Mucosa of descending colon (tissue), 3 donors: ENCODE measurements at places on chromosomes 1 and 21.

- DNase-seq: no peak
Observed at GRCh38 chr1:7287013-7287412, 484.1 kb upstream of the VAMP3 start.

- DNase-seq: no peak
Observed at GRCh38 chr1:169327875-169328274, 39.7 kb downstream of the NME7 start.

- DNase-seq: no peak
Observed at GRCh38 chr1:183310753-183311479, 107.3 kb downstream of the NMNAT2 start.

- DNase-seq: no peak
Observed at GRCh38 chr1:76433526-76433925, 359.0 kb downstream of the ST6GALNAC3 start.

GRCh38 chr1:226606311-226607267 lies 58.0 kb downstream of the STUM start:
- DNase-seq: no peak

GRCh38 chr1:234089396-234089795 lies 184.9 kb downstream of the SLC35F3 start:
- DNase-seq: no peak

DNA sequence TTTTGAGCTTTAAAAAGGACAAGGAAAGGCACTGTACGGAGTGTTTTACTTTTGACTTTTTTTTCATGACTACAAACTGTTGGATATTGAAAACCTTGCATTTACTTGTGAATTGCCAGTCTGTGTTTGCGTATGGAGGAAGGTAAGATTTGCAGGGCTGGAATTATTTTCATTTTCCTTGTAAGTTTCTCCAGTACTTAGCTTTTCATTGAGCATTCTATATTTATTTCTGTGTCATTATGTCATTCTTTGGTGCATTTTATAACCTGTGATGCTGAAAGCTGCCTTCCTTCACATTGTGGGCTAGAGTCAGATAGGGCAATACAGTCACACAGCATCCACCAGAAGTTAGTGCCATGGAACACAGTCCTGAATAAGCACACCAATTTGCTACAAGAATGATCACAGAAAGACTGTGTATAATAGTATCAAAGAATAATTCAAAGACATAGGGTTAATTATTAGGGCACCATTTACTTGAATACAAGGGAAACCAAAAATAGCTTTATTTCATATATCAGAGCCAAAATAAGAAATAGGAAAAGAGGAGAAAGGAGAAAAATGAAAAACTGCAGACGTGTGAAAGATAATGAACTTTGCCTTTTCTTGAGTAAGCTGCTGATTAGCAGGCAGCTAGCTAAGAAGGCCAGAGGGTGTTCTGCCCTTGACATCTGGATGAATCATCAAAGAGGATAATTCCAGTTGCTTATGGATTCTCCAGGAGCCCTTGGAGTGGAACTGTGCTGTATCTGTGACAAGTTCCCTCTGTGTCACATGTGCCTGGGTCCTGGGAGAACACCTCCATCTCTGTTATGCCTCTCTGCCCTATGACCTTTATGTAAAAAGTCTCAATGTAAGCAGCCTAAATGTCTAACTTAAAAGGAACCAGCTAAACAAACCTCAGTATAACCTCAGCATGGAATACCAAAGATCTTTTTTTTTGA lies 8.0 kb upstream of the FAM20B start:
- DNase-seq: no peak

- no peak for DNase-seq
Observed at GRCh38 chr21:38080888-38081287, 164.6 kb upstream of the KCNJ6 start.

- DNase-seq: no peak
Observed at GRCh38 chr1:20603504-20604464, 14.9 kb downstream of the CDA start.

DNA sequence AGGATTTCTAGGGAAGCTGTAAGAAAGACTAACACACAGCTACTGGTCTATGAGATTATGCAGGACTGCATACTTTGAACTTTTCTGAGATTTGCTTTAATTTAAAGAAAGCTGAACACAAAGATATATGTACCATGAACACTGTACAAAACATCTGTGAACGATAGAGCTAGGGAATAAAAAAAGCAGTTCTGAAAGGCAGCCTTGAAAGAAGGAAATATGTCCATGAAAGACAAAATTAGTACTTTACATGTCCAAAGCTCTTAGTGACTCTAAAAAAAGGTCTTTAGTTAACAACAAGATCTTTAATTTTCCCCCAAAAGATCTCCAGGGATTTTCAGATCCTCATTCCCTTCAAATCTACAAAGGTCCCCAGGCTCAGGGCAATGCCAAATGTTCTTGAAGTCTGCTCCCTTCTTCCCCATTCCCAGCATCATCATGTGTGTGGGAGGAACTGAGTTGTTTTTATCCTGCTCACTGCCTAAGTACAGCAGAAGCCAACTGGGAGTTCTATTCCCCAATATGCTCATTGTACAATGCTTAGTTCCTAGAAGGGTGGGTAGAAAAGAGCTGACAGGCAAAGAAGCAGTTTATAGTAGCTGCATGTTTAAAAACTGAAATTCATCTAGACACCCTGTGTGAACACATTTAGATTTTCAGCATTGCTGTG lies 60.1 kb upstream of the PTCH2 start:
- no peak for DNase-seq

GRCh38 chr21:33687634-33688033 lies 45.3 kb downstream of the ITSN1 start:
- no peak for DNase-seq

DNA sequence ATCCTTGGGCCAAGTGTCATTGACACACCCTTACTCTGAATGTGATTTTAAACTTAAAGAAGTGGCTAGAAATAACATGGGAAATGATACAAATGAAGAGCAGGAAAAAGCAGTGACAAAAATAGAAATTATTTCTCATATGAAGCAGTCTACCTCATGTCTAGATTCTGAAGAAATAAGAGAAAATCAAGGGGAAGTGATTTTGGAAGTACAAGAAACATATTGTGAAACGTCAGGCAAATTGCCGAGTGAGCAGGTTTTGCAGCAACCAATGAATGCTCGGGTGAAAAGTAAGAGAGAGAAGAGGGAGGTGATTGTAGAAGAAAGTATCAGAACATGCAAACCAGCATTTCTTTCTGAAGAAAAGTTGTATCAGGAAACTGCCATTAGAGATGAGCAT lies 130.7 kb downstream of the MACF1 start:
- DNase-seq: no peak

GRCh38 chr1:242827538-242827937 lies 303.0 kb upstream of the PLD5 start:
- DNase-seq: no peak

DNA sequence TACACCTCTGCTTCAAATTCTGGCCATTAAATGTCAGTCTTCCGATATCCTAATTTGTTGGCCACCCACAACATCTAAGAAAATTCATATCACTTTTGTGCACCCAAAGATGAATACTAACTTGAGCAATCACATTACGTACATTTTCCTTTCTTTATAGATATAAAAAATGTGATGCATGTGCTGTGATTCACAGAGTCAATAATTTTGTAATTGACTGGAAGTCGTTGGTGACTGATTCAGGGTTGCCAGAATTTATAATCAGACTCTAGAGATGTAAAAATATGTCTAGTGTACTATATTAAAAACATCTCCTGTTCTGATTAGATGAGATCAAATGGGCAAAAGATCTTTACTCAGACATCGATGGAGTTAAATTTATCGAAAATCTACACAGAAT lies 150.0 kb upstream of the KCTD3 start:
- DNase-seq: no peak

GRCh38 chr1:245599371-245600174 lies 444.8 kb downstream of the KIF26B start:
- DNase-seq: no peak

- no peak for DNase-seq
Observed at GRCh38 chr1:16005597-16005996, 1.6 kb downstream of the SRARP start.

- DNase-seq: no peak
Observed at GRCh38 chr21:37668462-37669239, 247.6 kb downstream of the KCNJ6 start.

GRCh38 chr1:30036229-30036547 lies 687.2 kb downstream of the MATN1 start:
- no peak for DNase-seq

GRCh38 chr1:46102769-46103476 lies 29.5 kb downstream of the PIK3R3 start:
- no peak for DNase-seq

- no peak for DNase-seq
Observed at GRCh38 chr1:232872738-232873137, 67.5 kb downstream of the MAP10 start.

- no peak for DNase-seq
Observed at GRCh38 chr1:221801251-221801661, 59.4 kb upstream of the DUSP10 start.

- DNase-seq: no peak
Observed at GRCh38 chr1:219659005-219659600, 46.2 kb upstream of the ZC3H11B start.

GRCh38 chr1:56545711-56546110 lies 33.7 kb downstream of the PLPP3 start:
- no peak for DNase-seq

DNA sequence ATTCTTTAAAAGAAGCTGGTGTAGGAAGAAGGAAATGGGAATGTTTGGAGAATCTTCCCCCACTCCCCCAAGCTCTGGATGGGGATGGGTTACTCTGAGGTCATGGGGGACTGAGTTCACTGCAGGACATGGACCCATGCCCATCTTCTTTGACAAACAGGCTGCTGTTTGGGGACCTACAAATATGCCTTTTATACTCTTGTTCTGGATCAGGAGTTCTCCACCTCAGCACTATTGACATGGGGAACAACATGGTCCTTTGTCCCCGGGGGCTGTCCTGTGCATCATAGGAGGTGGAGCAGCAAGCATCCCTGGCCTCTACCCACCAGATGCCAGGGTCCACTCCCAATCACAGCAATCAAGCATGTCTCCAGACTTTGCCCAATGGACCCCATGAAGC lies 365.8 kb upstream of the C1orf174 start:
- no peak for DNase-seq

GRCh38 chr1:23984417-23985186 lies 4.5 kb upstream of the SRSF10 start:
- DNase-seq: no peak

GRCh38 chr1:170262276-170262939 lies 116.6 kb downstream of the NTMT2 start:
- no peak for DNase-seq

DNA sequence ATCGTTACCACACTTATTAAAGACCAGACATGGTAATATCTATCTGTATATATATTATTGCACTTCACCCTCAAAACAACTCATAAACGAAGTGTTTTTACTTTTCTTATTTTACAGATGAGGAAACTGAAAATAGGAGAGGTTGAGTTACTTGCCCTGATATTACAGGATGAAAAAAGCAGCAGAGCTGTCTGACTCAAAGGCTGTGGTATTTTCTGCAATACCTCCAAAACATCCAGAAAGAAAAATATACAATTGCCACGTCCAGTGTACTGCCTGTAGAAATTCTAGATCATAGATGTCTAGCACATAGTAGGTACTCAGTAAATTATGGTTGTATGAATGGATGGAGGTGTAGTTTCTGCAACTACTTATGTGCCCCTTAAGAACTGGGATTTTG lies 5.2 kb upstream of the TARBP1 start:
- no peak for DNase-seq

GRCh38 chr1:226397011-226397926 lies 10.6 kb downstream of the PARP1 start:
- no peak for DNase-seq

DNA sequence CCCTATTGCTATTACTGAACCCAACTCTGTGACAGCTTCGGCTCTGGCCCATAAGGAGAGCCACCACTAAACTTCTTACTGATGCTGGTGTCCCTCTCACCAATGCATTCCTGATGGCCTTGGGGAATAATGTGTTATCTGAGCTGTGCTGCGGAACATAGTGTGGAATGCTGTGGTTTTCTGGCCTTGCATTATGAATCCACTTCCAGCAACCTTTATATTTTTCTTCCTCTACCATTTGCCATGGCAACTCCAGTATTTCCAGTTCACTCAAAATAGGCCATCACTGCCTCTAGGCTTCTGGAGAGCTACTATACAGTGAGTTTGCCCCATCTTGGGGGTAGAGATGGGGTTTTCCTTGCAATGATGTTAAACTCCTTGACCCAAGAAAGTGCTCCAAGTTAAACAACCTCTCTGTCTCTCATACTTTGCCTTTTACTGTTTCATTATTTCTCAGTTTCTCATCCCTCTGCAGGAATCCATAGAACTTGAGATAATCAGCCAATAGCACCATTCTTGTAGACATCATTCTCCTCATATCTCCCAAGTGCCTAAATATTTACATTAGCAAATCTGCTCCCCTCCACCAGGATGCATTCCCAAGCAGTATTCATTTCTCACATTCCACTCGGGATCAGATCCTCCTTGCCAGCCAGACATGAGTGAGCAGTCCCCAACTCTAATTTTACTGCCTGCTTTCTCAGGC lies 11.1 kb upstream of the RAVER2 start:
- DNase-seq: no peak

DNA sequence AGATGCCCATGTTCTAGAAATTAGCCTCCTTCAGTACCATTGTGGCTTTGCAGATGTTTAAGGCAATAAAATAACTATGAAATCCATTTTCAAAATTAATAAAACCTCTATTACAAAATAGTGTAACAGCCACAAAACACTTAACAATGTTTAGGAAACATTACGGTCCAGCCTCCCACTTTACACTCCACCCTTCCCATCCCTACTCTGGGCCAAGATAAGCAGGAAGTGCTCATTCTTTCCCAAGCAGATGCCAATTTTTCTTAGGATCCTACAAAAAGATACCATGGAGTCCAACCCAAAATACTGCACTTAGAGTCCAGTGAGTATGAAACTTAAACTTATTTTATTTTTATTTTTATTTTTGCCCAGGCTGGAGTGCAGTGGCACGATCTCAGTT lies 150.8 kb downstream of the NR5A2 start:
- DNase-seq: no peak

DNA sequence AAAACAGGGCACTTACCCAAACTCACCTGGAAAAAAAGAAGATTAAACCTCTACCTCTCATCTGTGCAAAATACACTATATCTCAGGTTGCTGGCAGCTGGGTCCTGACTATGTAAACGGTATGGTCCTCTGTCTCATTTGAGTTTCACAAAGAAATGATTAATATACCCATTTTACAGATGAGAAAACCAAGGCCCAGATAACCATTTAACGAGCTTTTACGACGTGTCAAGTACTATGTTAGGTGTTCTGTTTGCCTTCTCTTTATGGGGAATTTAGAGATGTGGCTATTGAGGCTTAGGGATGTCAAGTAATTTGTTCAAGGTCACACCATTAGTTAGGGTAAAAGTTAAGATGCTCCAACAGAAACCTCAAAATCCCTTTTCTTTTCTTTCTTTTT lies 140.4 kb upstream of the USP24 start:
- DNase-seq: no peak

GRCh38 chr21:32233722-32234301 lies 45.0 kb downstream of the MIS18A start:
- DNase-seq: no peak

GRCh38 chr1:64810001-64810400 lies 65.1 kb downstream of the RAVER2 start:
- DNase-seq: no peak
